Activated CD4-positive, alpha-beta T cell treated with anti-CD3 and anti-CD28 coated beads, Interleukin-2, amount 10 ng/mL, durations not matched to agents 7 days and 5 days (primary cell): ENCODE measurements at places on chromosomes 4 and X.

- DNase-seq: no peak
These were observed 1.1 kb downstream of the ZFP42 start for GRCh38 chr4:187996502-187997177.

DNA sequence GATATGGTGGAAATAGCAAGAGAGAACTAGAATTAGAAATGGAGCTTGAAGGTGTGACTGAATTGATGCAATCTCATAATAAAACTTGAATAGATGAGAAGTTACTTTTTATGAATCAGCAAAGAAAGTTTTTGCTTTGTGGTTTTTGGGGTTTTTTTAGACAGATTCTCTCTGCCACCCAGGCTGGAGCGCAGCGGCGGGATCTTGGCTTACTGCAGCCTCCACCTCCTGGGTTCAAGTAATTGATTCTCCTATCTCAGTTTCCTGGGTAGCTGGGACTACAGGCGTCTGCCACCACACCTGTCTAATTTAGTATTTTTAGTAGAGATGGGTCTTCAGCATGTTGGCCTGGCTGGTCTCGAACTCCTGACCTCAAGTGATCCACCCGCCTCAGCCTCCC, 23.7 kb upstream of the NEIL3 start:
- DNase-seq: no peak

DNA sequence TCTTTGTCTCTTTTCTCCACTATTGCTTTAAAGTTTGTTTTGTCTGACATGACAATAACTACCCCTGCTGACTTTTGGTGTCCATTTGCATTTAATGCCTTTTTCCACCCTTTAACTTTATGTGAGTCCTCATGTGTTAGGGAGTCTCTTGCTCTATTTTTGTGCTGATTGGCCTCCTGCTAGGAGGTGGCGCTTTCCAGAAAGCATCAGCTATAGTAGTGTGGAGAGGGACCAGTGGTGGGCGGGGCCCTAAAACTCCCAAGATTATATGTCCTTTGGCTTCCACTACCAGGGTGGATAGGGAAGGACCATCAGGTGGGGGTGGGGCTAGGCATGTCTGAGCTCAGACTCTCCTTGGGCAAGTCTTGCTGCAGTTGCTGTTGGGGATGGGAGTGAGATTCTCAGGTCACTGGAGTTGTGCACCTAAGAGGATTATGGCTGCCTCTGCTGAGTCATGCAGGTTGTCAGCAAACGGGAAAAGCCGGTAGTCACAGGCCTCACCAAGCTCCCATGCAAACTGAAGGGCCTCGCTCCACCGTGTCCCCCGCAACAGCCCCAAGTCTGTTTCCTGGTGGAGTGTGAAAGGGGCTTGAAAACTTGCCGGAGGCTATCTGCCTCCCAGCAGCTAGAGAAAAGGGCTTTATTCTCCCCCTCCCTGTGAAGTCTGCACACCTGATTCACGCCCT, 156.3 kb downstream of the CPEB2 start:
- DNase-seq: no peak

DNA sequence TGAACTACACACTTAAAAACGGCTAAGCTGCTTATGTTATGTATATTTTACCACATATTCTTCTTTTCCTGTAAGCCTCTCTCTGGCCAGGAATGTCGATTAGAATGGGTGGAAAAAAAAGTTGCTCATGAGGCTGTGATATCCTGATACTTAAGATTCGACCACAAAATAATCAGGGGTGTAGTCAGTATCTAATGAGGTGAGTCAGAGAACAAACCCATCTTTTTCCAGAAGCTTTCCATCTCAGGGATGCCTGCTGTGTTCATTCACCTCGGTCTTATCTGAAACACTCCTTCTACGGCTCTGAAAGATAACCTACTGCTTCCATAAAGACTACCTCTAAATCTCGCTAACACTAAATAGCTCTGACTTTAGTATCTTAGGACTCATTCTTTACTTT, 142.7 kb upstream of the MAP3K15 start:
- no peak for DNase-seq

DNA sequence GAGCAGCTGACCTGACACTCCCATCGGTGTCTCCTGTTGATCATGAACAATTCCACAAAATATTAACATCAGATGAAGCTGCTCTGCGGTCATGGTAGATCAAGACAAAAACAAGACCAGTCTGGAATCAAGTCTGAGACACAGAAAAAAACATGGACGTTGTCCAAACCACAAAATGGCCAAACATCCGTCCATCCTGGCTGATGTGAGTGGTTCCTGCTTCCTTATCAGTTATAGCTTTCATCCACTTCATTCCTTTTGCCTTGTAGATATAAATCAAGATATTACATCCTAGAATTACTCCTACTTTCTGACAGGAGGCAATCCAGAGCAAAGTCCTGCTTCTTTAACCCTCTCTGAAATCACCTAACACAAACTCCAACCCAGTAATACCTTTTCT, 28.8 kb upstream of the PCSK1N start:
- DNase-seq: no peak

- no peak for DNase-seq
These were observed 96.3 kb upstream of the ENPP6 start for GRCh38 chr4:184313702-184314659.

GRCh38 chrX:47574076-47574546, 8.1 kb upstream of the TIMP1 start:
- no peak for DNase-seq
